Astrocyte of the spinal cord (primary cell): ENCODE measurements at places on chromosomes 6 and 20.

GRCh38 chr20:56187534-56188165 lies 60.9 kb upstream of the MC3R start:
- no peak for DNase-seq

DNA sequence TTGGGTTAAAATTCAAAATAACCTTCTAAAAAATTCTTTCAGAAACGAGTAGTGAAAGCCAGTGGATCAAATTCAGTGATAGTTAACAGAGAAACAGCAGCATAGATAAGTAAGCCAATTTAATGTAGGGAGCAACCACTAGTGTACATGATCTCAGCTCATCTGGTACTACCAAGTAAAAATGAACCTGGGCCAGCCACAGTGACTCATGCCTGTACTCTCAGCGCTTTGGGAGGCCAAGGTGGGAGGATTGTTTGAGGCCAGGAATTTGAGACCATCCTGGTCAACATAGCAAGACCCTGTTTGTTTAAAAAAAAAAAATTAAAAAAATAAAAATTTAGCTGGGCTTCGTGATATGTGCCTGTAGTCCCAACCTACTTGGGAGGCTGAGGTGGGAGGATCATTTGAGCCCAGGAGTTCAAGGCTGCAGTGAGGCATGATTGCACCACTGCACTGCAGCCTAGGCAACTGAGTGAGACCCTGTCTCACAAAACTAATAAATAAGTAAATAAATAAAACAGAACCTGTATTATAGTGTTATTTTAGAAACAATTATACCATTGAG lies 32.4 kb downstream of the CBFA2T2 start:
- DNase-seq: no peak

- no peak for DNase-seq
Measured at GRCh38 chr20:62196286-62196685, 13.5 kb downstream of the MTG2 start.

- no peak for DNase-seq
Measured at GRCh38 chr6:8844968-8845367, 409.6 kb upstream of the SLC35B3 start.
